CD4-positive, alpha-beta T cell (primary cell): ENCODE measurements at places on chromosomes 2 and 18.

DNA sequence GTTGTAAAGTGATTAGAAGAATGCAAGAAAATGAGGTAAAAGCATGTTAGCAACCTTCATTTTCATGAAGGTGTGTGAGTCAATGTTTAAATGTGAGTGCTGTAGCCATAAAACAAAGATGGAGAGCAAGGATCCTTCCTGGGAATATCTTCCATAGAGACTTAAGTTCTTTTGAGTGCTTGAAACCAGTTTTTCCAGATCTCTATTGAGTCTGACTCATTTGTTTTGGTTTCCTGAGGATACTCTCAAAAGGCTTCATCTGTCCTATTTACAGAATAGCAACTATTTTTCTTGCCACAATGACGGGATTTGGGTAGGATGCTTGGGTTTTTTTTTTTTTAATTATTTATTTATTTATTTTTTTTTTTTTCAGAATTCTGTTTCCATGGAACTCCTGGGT lies 45.9 kb upstream of the ASB1 start:
- DNase-seq, result no peak

- no peak for DNase-seq
Observed at GRCh38 chr2:189679226-189679625, 4.8 kb downstream of the ANKAR start.

- DNase-seq, result no peak
Observed at GRCh38 chr18:67261931-67262552, 254.5 kb downstream of the DSEL start.

GRCh38 chr2:217231212-217231611 lies 371.3 kb upstream of the TNP1 start:
- DNase-seq, result no peak

GRCh38 chr18:56615738-56616520 lies 22.5 kb downstream of the TXNL1 start:
- DNase-seq, result no peak

GRCh38 chr2:175135862-175136261 lies 32.1 kb downstream of the ATF2 start:
- DNase-seq, result no peak

DNA sequence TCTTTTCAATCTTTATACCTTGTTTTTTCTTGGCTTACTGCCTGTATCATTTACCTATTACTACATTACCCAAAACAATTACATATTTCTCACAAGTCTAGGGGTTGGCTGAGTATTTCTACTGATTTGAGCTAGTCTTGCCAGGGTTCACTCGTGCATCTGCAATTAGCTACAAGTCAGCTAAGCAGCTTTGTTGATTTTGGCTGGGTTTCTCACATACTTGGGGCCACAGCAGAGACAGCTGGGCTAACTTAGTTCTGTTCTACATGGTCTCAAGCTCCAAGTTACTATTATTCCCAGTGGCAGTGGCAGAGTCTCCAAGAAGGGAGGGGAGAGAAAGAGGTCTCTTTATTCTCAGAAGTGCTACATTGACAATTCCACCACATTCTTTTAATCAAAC lies 54.7 kb upstream of the SP5 start:
- DNase-seq, result no peak

DNA sequence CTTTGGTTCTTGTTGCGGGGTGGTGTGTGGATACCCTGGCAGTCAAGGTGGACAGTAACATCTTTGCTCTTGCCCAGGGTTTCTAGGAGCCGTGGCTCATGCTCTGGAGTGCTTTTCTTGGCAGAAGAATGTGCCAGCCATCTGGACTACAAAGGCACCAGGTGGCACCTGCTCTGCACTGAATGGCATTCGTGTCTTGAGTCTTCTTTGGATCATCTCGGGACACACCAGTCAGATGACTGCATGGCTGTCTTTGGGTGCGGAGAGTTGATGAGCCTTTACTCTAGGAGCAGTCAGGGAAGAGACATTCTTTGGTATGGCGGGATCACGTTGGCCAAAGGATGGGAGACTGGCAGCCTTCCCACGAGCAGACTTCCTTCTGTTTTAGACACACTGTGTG lies 104.1 kb upstream of the SEC11C start:
- DNase-seq, result no peak

- DNase-seq, result no peak
Observed at GRCh38 chr2:98565286-98565860, 42.9 kb downstream of the COA5 start.

DNA sequence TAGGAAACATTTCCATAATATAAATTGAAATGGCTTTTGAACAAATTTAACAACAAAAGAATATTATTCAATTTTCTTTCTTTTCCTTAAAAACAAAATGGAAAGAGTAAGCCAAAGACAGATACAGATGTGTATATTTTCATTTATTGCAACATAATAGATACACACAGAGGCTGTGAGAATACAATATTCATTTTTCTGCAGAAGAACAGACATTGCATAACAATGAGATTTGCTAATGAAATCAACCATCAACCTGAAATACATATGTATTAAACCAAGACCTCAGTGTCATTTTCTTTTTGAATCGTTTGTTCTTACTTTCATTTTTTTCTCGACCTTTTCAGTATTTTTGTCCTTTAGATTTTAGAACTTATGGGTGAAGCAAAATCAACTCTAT lies 95.1 kb downstream of the BAZ2B start:
- DNase-seq, result no peak

GRCh38 chr18:46053368-46054095 lies 18.5 kb downstream of the PSTPIP2 start:
- no peak for DNase-seq

GRCh38 chr2:17736989-17737388 lies 16.6 kb downstream of the SMC6 start:
- no peak for DNase-seq

DNA sequence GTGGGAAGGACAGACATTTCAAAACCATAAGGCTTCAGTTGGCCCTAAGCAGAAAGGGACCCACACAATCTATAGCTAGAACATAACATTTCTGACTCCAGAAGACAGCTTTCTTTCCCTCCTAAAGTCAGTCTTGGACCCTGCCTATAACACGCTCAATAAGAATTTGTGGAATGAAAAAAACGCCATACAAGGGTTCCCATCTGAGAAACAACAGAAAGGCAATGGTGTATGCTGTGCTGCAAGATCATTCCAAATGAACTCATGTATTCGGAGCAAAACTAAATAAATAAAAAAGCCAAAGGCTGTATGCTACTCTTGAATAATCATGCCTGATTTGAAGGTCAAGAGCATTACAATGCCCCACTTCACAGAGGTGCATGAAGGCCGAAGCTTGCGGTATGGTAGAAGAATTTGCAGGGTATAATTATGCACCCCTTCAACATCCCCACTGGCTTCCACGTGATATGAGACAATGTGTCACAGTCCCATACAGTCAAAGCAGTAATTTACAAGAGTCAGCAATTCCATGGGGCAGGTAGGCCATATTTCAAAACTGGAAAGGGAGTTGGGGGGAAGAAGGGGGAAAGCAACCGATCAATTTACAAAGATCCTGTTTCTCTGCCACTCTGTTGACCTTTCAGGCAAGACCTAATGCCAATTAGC lies 61.4 kb upstream of the SLC14A2 start:
- no peak for DNase-seq

DNA sequence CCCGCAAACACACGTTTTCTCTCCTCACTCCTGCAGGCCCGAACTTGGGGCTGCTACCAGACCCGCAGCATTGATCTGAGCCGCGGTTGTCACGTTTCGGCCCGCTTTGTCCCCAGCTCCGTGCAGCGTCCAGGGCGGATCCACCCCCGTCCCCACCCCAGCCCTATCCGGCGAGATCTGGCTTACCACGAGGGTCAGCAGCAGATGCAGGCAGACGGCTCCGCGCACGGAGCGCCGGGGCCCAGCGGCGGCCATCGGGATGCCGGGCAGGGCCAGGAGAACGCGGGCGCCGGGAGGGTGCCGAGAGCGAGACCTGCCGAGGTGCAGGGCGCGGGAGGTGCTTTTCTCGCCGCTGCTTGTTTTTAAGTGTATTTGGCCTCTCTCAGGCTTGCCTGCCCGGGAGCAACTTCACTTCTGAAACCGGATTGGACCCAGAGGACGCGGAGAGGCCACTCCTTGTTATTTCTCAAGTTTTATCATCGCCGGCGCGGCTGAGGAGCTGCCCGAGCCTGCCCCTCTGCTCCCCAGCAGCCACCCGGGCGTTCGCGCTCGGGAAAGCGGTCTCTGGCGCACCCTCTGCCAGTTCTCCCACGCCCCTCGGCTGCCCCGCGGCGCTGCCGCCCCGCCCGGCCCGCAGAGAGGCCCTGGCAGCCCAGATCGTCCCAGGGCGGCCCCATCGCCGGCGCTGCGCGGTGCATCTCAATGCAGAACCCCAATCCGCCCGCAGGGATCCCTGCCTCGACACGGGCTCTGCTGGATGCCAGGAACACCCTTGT lies at the start of gene DSC3:
Gene DSC3 (minus strand): TSS at position 337 of the 776 bp plus-strand sequence. CDS start 82 bp downstream, at position 255.
- no peak for DNase-seq

DNA sequence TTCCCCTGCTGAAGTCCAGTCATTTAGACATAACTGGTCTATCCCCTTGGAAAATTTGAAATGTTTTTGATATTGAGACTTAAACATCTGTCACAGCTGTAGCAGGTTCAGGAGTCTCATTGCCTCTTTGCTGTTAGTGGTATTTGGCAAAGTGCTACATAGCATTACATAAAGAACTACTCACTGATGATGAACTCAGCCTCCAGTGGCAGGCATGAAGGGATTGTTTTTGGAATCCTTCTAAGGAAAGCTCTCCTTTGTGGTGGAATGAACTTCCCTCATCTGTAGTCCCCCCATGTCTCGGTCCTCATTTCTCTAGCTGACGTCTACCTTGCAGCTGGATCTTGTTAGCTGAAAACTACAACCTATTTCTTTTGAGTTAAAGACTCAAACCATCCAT lies 111.6 kb downstream of the TACR1 start:
- no peak for DNase-seq

GRCh38 chr2:68217729-68218128 lies 34.6 kb downstream of the PPP3R1 start:
- DNase-seq, result no peak

GRCh38 chr2:30041884-30042283 lies 104.9 kb upstream of the YPEL5 start:
- no peak for DNase-seq

DNA sequence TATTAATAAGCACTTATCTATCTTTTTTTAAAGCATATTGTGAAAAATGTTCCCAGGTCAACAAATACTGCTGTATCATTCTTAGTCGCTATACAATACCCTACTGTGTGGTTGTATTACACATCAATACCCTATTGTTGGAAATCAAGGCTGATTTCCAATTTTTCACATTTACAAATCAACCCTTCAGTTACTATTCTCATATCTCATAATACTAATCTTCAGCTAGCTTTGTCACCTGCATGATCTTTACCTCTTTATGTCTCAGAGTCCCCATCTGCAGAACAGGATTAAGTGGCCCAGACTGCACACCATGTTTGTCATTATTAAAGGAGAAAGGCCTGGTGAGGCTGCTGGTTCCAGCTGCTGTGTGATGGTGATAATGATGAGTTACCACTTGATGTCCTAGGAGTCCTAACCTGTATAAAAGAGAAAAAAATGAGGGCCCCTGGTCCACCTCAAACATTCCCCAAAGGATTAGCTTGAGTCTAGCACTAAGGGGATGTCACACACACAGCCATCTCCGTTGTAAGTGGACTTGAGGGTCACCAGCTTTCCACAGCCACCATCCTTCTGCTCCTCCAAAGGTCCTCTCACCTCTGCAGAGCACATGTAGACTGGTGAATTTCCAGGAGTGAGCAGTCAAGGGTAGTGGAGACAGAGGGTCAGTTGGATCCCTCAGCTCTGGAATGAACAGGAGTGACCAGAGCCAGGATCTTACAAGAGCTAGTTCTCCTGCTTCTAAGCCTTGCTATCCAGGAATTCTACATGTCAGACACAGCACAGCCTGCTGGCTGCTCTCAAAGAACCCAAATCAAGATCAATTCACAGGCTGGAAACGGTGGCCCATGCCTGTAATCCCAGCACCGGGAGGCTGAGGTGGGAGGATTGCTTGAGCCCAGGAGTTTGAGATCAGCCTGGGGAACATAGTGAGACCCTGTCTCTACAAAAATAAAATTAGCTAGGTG lies 36.0 kb upstream of the BIN1 start:
- no peak for DNase-seq

- no peak for DNase-seq
Observed at GRCh38 chr2:82731824-82732223, 1727.3 kb downstream of the SUCLG1 start.

- DNase-seq, result no peak
Observed at GRCh38 chr2:159124441-159124911, 156.0 kb downstream of the TANC1 start.

GRCh38 chr2:217998926-217999594 lies 3.7 kb downstream of the TNS1 start:
- DNase-seq, result no peak

DNA sequence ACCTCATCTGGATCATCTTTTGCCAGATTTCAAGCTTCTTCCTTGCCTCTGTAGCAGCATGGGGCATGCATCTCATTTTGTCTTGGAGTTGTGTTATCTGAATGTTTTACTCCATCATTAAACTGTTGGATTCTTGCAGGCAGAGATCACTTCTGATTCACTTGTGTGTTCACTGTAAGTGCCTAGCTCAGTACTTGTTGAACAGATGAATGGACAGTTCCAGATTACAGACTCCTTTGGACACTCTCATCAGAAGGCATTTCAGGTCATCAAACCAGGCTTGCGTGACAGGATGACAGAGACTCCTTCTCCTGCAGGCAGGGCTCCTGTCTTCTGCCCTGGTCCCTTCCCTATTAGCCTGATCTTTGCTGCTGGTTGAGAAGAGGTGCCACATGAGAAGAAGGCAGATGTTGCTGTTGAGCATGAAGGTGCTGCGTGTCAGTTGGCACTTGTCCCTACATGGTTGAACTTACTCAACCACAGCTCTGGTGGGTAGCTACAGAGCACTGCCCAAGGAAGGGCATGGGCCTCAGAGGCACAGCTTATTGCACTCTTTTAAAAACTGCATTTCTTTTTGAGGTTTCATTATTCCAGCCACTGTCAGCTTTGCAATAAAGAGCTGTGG lies 58.9 kb downstream of the INPP4A start:
- DNase-seq, result no peak

- no peak for DNase-seq
Observed at GRCh38 chr2:188412190-188412589, 120.5 kb downstream of the GULP1 start.

- DNase-seq, result no peak
Observed at GRCh38 chr2:167401309-167401708, 513.0 kb downstream of the XIRP2 start.
